HT1080 (cell line): ENCODE measurements at places on chromosomes 6 and 20. TPM values are rescaled to one million over a fixed set of nuclear protein-coding genes. Genes with fewer than 3 reads are reported as not detected.

Gene OXT
- not detected in 2 replicates for total RNA-seq

Gene RBPJL
- total RNA-seq = not detected in 2 replicates

Gene LGSN
- not detected in 2 replicates for total RNA-seq

Gene DACT2
- total RNA-seq = not detected in 2 replicates

Gene CST2
- not detected in 2 replicates for total RNA-seq

Gene ENPP3
- total RNA-seq = 0.05 and 0.23 TPM in 2 replicates

Gene RAET1G
- 1.6 and 2.4 TPM in 2 replicates for total RNA-seq
